ENCODE measurements at places on chromosomes 3 and 15.
A peak's percentile ranks its signal among the peaks of the same experiment; 100 is the strongest.

DNA sequence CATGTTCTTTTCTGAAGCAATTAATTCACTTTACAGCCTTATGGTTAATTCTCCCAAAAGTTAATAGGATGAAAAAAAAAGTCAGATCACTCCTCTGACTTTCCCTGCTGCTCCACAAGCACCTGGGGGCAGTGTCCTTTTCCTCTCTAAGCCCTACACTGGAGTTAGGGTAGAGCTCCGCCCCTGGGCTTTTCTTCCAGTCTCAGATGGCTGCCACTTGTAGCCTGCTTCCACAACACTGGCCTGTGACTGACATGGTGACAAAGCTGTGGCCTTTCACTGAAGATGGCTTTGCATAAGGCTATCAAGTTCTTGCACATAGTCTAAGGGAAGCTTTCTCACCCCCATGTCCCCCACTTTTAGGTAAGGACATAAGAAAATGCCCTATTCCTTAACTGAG is 1.3 kb upstream of the MON1A start:
- DNase-seq, result peak; percentile 1

- no peak for DNase-seq
These were observed 308.4 kb upstream of the DPH6 start for GRCh38 chr15:35854316-35854715.

- no peak for DNase-seq
These were observed 324.6 kb downstream of the UACA start for GRCh38 chr15:70438776-70439175.

DNA sequence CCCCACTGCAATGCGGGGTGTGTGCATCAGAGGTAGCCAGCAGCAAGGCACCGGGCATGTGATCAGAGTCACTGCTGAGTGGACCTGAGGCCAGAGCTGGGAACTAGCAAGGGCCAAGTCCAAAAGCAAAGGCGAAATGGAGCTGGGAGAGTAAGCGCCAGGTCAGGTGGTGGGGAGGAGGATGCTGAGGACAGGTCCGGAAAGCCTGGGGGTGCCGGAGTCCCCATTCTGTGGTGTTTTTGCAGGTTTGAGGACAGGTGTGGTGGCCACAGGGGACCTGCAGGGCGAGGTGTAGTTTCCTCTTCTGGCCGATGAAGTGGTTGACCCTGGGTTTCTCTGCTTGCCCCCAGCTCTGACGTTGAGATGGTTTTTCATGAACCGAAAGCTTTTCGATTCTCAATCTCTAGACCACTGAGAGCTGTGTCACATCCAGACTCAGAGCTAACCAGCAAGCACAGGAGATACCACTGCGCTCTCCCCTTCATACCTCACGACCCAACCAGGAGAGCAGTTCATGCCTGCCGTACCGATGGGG is 35.0 kb upstream of the HES1 start:
- no peak for DNase-seq

DNA sequence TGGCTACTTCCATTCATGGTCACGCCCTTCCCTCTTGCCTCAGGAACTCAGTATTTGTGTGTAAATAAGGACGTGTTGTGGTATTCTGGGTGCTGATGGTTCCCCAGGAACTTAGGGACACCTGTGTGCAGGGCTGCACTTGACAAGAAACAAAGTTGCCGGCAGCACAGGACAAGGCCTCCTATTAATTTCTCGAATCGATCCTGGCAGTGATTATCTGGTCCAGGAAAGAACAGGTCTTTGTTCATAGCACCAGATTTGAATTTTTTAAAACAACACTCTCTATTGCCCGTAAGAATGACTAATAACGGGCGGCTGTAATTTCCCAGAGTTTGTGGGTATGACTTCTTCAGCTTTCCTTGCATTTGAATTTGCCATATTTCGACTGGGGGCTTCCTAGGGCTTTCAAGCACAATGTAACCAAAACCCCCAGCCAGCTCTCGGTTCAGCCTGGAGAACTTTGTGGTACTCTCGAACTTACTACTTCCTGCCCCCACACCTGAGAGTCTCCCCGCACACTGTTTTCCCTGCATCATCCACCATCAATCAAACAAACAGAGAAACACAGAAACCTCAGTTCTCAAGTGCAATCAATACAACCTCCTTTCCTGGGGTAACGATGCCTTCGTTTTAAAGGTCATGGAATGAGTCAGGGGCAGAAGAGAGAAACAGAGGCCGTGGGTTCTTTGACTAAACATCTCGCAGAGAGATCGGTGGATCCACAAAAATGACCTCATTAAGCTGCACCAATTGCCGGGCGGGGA is 241.7 kb upstream of the ICE2 start:
- no peak for DNase-seq

DNA sequence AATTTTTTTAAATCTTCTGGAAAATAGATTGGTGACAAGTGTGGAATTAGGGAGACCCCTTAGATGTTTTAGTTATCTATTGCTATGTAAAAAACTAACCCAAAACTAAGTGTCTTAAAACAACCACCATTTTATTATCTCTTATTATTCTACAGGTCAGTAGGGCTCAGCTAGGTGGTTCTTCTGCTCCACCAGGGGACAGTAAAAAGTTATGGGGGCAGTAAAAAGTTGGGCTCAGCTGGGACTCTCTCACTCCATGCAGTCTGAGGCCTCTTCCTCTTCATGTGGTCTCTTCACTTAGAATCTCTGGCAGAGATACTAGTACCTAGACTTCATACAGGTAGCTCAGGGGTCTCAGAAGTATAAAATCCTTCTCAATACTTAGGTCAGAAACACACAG is 18.0 kb upstream of the DIS3L start:
- DNase-seq, result no peak

DNA sequence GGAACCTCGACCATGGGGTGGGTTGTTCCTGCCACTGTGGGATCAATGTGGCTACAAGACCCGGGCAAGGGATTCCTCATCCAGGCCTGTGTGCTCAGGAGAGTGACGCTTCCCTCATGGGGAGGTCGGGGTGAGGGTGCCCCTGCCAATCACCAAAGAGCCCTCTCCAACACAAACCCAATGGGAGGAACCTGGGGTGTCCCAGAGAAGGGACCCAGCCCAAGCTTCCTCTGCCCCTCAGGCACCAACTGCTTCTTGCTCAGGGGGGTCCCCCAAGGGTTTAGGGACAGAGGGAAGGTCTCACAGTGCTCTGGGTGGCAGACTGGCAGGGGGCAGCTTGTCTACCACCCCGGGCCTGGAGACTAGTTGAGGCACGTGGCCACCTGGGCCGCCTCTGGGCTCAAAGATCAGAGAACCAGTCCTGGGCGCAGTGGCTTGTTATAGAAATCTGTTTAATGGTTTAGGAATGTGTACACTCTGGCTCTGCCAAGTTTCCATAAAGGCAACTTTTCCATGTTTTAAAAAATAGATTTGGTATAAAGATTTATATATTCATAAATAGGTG is 26.6 kb downstream of the GP9 start:
- DNase-seq, result no peak

GRCh38 chr3:150264561-150265279 is 143.4 kb upstream of the TSC22D2 start:
- no peak for DNase-seq

GRCh38 chr15:95761501-95762165 is 568.9 kb upstream of the NR2F2 start:
- DNase-seq, result no peak

DNA sequence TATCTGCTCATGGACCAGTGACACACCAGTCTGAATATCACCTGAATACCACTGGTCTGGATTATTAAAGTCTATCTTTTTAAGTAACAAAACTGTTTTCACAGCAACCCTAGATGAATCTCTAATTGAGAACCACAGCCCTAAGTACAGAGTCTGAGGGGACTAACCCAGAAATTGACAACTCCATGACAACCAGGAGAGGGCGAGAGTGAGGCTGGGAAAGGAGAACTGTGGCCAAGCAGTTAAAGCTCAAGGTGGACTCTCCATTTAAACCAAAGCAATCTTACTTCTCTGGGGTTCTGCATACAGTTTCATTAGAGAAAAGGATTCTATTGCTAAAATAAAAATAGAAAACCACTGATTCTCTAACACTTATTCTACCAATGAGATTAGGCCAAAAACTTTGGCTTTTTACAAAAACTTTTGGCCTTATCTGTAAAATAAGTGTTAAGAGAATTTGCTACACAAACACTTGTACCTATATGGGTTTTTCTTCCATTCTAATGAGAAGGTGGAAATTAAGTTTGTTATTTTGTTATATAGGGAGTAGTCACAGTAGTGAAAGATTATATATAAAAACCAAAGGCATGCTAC is 11.4 kb downstream of the NEK10 start:
- no peak for DNase-seq

GRCh38 chr15:98840053-98840452 is 167.5 kb downstream of the PGPEP1L start:
- DNase-seq, result no peak

- DNase-seq, result no peak
These were observed 47.2 kb upstream of the SMAD6 start for GRCh38 chr15:66654739-66655375.

DNA sequence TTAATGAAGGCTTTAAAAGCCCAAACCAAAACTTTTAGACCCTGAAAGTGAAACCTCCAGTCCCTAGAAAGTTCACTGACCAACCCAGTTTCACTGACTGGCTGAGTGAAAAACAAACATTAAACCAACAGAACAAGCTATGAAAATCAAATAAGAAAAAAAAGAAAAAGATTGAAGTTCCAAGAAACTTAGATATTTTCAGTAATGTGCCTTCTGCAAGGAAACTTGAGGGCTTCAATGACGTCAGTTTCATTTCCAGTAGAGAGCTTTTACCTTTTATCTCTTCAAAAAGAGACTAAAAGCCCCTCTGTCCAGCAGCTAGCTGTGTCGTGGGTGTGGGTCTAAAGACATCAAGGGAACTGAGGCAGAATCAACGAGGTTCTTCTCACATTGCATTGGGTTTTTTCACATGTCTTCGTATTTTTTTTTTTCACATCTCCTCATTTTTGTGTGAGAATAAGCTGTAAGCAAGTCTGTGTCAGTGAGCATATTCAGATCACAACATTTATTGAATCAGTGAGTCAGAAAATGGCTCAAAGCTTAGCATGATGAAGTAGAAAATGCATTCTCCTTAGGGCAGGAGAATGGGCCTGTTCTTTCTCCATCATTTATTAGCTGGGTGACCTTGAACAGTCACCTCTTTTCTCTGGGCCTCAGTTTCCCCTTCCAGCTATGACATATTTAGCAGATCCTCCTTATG is 54.8 kb upstream of the BCL6 start:
- DNase-seq, result no peak

- no peak for DNase-seq
These were observed 268.0 kb upstream of the ARHGEF26 start for GRCh38 chr3:153853163-153853562.

DNA sequence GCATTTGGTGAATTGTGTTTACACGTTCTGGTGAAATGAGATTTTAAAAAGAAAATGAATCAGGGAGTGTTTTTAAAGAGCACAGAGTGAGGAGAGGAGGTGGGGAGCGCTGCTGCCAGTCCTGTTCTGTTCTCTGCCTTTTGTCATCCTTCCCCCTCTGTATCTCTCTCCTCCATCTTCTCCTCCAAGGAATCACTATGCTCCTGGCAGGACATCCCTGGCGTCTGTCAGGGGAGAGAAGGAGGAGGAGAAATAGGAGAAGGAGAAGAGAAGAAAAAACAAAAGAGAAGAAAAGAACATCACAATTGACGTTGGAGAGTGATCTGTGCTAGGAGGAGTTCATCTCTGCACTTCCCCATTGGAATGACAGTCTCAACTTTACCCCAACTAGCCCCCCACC is 627.6 kb upstream of the TBL1XR1 start:
- DNase-seq, result no peak

GRCh38 chr15:71385026-71385425 is 269.8 kb downstream of the THSD4 start:
- DNase-seq, result no peak

Measured in COR-L47 (cell line).